NCI-H2081 treated with DMSO at 0.1 percent for 48 hours (cell line): ENCODE measurements at places on chromosomes 5 and 9.

DNA sequence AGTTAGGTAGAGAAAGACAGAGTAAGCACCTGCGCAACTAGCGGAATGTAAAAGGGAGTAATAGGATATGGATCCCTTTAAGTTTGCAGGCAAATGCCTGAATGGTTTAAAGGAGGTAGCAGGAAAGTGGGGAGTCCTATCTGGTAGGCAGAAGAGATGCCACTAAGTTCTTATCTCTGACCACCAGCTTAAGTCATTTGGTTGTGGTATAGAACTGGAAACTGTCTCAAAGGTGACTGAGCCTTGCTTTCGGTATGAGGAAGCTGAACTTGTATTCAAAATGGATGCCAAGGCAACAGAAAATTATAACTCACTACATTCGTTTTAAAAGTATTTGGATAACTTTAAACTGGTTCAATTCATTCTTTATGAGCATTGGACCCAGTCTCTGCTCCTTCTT lies 475.6 kb downstream of the DMRTA1 start:
- DNase-seq: no peak

DNA sequence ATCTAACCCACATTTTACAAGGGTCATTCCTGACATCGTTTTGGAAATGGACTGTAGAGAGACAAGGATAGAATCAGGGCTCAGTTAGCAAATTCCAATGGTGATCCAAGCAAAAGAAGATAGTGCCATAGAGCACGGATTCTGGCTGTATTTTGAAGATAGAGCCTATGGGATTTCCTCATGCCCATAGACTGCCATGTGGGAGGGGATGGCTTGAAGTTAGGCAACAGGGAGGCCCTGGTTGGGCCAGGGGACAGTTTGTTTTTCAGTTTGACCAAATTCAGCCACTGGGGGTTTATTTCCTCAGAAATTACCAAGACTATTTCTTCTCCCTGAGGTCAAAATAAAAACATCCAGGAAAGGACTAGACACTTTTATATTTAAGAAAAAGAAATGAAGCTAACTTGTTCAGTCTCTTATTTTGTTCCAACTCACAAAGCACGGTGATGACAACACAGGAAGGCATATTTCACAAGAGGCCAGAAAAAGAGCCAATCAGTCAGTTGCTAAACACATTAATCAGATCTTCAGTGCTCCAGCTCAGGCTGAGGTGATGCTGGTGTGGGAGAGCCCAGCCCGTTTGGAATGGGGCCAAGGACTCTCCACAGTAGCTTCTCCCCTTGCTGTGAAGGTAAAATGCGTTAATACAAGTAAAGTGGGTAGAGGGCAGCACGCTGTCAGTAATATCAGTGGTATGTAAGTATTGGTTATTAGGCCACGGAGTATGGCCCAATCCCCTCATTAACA lies 4.4 kb upstream of the DCTN4 start:
- DNase-seq: no peak

DNA sequence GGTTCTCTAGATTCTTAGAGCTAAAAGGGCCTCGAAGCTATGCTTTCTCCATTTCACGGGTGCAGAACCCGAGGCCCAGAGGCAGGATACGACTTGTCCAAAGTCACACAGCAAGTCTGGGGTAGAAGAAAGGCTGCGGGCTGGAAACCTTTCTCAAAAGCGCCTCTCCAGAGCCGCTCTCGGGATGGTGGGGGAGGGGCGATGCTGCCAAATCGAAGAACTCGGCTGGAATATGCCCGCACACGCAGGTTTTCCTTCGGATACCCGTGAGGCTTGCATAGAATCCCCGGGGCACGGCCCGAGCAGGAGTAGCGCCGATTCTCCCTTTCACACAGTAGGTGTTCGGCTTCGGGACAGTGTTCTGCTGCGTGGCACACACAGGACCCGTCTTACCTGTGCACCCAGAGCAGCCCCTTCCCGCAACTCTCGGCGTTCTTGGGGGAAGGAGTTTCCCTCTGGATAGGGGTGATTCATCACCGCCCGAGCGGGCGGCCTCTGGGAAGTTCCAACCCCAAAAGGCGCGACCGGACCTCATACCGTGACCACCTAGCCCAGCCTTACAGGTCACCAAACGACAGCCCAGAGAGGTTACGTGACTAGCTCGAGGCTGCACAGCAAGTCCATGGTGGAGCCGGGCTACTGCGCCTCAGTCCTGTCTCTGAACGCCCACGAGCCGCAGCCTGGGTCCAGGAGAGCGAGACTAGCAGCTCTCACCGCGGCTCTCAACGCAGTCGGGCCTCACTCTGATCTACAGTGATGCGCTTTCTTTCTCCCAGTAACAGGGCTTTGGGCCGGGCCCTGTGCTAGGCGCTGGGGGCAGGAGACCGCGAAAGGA lies 4.1 kb downstream of the PAX5 start:
- no peak for DNase-seq

- DNase-seq: no peak
These were observed 182.2 kb downstream of the TMC1 start for GRCh38 chr9:72703574-72703973.

- no peak for DNase-seq
These were observed 174.8 kb downstream of the ENC1 start for GRCh38 chr5:74465724-74466123.

DNA sequence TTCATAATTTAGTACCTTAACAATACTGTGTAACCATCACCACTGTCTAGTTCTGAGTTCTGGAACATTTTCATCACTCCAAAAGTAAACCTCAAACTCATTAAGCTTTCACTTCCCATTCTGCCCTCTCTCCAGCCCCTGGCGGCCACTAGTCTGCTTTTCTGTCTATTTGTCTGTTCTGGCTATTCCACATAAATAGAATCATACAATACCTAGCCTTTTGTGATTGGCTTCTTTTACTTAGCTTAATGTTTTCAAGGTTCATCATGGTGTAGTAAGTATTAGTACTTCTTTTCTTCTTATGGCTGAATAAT lies 138.7 kb downstream of the RAPGEF6 start:
- DNase-seq: no peak

- no peak for DNase-seq
These were observed 171.3 kb downstream of the RGS3 start for GRCh38 chr9:113634596-113635515.

DNA sequence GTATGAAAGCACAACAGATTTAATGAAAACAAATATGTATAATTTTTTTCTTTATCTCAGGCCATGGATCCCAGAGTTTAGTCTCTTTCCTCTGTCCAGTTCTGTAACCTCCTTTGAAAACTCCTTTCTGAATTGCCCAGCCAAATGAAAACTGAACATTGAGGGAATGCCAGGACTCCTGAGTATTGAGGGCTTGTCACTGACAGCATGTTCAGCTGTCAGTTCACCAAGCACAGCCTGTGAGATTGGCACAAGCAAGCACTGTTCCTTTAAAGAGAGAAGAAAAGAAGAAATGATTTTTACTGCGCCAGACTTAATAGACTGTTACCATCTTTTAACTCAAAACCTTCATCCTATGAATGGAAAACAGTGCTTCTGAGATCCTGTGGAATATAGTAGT lies 27.3 kb downstream of the TTC1 start:
- no peak for DNase-seq

DNA sequence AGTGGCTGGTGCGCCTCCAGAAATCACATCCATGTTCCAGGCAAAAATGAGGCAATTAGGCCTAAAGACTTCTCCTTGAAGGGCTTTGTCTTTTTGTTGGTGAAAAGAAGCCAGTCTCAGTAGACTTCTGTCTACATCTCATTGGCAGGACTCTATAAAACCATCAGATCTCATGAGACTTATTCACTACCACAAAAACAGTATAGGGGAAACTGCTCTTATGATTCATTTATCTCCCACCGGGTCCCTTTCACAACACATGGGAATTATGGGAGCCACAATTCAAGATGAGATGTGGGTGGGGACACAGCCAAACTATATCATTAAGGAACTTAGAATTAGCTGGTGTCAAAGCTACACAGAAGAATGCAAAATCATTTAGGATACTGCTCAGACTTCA lies 77.7 kb upstream of the SNX2 start:
- DNase-seq: no peak

DNA sequence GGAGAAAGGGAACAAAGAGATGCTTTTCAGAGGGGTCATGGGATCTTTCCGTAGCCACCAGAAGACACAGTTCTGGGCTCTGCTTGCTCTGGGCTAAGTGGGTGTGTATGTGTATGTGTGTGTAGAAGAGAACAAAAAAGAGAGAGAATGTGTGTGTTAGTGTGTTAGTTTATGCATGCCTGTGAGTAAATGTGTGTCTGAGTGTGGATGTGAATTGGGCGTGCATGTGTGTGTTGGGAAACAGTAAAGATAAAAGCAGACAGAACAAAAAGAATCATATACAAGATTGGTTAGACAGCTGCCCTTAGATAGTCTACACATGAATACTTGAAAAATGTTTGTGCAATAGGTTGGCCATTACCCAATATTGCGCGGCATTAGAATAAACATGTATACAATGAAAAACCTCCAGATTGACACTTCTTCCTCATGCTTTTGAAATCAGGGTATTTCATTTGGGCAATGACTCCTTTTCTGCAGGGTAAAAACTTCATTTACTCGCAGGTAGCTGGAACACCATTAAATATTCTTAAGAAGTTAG lies 36.5 kb upstream of the HSPA9 start:
- DNase-seq: no peak

GRCh38 chr5:154791535-154791934 lies 36.4 kb downstream of the LARP1 start:
- no peak for DNase-seq

DNA sequence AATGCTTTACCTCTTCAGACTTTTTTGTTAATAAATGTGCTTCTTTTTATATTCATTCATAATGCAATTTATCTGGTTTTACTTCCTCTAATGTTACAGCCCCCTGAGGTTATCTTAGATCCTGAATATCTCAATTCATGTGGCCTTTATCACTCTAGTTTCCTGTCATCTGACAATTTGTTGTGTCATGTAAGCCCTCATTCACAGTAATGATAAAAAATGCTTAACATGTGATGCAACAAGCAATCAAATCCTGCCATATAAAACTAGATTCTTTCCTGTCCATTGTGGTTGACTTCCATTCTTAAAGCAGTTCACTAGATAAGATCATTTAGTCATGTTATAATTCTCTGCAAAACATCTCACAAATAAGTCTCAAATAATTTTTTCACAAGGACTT lies 991.2 kb upstream of the ACO1 start:
- no peak for DNase-seq

GRCh38 chr5:74866596-74867162 lies 492 bp upstream of the FAM169A start:
- DNase-seq: no peak

DNA sequence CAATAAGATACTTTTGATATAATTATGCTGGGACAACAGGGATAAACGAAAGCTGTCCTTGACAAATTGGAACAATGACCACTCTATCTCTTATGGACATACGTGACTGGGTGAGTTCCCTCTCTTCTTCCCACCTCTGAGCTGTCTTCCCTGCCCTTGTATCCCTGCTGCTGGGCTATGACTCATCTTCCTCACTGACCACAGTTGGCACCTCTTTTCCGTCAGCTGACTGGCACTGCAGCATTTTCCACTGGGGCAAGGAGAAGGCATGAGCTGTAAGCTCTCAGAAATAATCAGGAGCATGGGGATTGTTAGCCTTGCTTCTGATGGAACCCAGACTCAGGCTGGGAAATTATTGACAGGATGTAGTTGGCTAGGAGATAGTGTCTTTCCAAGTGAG lies 48.7 kb downstream of the PCSK1 start:
- DNase-seq: no peak

- no peak for DNase-seq
These were observed 52.7 kb upstream of the IFNK start for GRCh38 chr9:27471366-27471765.

GRCh38 chr5:60444661-60445360 lies 255.2 kb downstream of the DEPDC1B start:
- DNase-seq: no peak

GRCh38 chr5:72387985-72388384 lies 67.8 kb downstream of the PTCD2 start:
- DNase-seq: no peak

DNA sequence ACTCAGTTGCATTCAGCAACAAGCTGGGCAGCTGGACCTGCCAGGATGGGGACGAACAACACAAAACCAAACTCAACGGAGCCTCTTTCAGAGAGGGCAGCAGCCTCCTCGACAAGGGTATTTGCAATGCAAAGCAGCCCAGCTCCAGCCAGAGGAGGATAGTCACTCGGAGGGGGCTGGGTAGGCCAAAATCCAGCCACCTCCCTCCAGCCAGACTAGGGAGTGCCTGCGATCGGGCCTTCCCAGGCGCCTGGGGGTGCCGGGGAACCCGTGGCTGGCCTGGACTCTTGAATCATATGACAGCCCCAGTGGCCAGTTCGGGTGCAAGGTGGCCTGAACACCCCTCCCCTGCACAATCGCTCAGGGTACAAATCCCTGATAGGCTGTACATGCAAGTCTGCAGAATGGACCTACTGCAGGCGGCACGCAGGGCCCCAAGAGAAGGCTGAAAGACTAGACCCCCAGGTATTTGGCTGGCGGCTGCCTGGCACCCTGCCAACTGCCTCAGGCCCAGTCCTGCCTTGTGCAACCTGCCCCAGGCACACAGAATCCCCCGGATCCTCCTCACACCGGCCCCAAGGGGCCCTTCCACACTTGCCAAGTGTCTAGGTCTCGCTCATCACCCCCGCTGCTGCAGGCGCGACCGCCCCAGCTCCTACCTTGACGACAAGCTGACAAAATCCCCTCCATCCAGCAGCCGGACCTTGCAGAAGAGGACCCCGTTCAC lies 1.3 kb downstream of the EEIG1 start:
- no peak for DNase-seq

- DNase-seq: no peak
These were observed 84.5 kb downstream of the BRINP1 start for GRCh38 chr9:119284587-119285337.

DNA sequence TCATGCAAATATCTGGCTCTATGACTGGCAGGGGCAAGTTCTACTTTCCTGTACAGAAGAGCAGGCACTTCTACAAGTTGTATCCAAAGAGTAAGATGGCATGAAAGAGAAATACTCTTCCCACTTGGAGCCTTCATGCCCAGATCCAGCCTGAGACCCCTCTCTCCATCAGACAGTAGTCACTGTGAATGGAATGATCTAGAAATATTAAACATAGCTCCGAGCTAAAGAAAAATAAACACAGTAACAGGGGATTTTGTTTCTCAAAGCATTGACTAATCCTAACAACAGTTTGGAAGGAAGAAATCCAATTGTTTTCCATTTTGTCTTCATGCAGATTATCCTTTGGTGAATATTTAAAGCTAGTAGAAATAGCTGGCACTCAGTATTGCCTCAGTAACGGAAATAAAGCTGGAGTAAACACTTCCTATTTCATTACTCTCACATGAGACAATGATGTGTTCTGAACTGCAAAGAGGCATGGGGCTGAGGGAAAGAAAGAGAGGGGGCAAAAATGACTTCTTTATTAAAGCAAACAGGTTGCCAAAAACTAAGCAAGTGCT lies 100.0 kb downstream of the SEMA5A start:
- no peak for DNase-seq

GRCh38 chr5:151052836-151053235 lies 28.0 kb downstream of the TNIP1 start:
- DNase-seq: no peak

DNA sequence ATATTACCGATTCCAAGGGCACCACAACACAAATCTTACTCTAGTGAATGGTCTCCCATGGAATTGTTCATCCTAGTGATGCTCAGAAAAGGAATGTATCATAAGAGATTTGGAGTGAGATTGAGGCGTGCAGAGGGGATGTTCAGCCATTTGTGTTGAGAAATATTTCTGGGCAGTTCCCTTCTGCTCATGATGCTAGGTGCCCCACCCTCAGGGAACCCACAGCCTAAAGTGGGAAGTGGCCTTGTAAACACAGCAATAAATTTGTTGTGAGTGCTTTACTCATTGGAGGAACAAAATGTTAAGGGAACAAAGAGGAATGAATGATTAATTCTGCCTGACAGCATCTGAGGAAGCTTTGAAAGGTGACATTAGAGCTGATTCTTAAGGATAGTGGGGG lies 129.9 kb downstream of the TLE4 start:
- DNase-seq: no peak

- DNase-seq: no peak
These were observed 58.3 kb downstream of the TRIO start for GRCh38 chr5:14201325-14202045.
